ENCODE measurements at places on chromosomes 11 and 22.

DNA sequence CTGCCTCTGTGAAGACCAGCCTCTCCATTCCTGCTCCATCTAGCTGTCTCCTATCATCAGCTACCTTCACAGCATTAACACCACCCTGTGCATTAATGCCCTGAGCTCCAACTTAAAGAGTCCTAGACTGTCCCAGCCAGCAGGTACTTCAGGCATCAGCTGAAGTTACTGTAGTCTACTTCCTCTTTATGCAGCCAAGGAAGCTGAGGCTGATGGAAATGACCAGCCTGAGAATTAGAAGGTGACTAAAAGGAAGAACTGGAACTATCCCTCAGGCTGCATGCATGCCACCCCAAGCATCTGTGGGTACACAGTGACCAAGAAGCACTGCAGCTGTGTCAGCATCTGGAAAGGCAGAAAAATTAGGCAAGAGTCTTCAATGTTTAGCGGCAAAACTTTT is 28.2 kb downstream of the MS4A10 start:
- H3K27ac ChIP-seq, result no peak overlapping the region
- no peaks in the 10 kb centered on the region for H3K4me1 ChIP-seq
- H3K4me3 ChIP-seq, result no peak overlapping the region

DNA sequence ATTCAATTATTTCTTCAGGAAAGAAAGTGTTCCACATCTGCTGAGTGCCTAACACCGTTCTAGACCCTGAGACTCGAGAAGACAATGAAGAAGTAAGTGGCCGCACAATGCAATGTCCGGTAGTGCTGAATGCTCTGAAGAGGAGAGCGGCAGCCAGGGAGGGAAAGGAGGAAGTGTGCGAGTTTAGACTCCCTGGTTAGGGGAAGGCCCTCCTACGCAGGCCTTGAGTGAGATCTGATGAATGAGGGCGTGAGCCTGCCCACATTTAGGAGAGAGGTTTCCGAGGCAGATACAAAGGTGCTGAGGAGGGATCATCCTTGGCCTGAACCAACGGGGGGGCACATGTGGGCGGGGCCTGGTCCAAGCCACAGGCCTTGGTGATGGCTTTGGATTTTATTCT is 558.6 kb downstream of the NTM start:
- H3K4me1 ChIP-seq, result no peaks in the 10 kb centered on the region
- no peaks in the 10 kb centered on the region for H3K36me3 ChIP-seq
- H3K27ac ChIP-seq, result no peak overlapping the region
- H3K27me3 ChIP-seq, result no peaks in the 10 kb centered on the region
- DNase-seq, result no peak

DNA sequence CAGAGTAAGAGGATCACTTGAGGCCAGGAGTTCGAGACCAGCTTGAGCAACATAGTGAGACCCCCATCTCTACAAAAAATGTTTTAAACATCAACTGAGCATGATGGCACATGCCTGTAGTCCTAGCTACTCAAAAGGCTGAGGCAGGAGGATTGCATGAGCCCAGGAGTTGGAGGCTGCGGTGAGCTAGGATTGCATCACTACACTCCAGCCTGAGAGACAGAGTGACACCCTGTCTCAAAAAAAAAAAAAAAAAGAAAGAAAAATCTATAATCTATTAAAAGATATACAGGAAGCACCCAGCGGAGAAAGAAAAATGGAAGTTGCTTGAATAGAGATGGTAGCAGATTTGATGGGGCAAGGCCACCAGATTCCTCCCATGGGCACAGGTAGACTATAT is 61.8 kb downstream of the FAM83F start:
- no peaks in the 10 kb centered on the region for H3K36me3 ChIP-seq
- H3K4me1 ChIP-seq, result no peaks in the 10 kb centered on the region
- H3K27ac ChIP-seq, result no peak overlapping the region
- no peak for DNase-seq
- no peak overlapping the region for H3K4me3 ChIP-seq

GRCh38 chr11:30860146-30860545 is 274.0 kb upstream of the MPPED2 start:
- no peak overlapping the region for H3K27ac ChIP-seq
- H3K36me3 ChIP-seq, result no peaks in the 10 kb centered on the region
- no peaks in the 10 kb centered on the region for H3K27me3 ChIP-seq
- no peak overlapping the region for H3K4me3 ChIP-seq
- H3K4me1 ChIP-seq, result no peaks in the 10 kb centered on the region
- DNase-seq, result no peak

GRCh38 chr11:78564490-78565467 is 9.9 kb downstream of the NARS2 start:
- no peaks in the 10 kb centered on the region for H3K27me3 ChIP-seq
- no peak overlapping the region for H3K27ac ChIP-seq
